ENCODE measurements at places on chromosomes 1 and 21. TPM values are rescaled to one million over a fixed set of nuclear protein-coding genes. Genes with fewer than 3 reads are reported as not detected.

GRCh38 chr21:24456358-24456757, 1150.9 kb downstream of the MRPL39 start:
- no peak overlapping the region for H3K27ac ChIP-seq
- no peaks in the 10 kb centered on the region for H3K36me3 ChIP-seq
- no peaks in the 10 kb centered on the region for H3K27me3 ChIP-seq
- no peak overlapping the region for H3K4me3 ChIP-seq
- no peak for DNase-seq

- DNase-seq: peak; percentile 21
- H3K27me3 ChIP-seq: peaks cover 7% of the 10 kb centered on the region
- peaks cover 12% of the 10 kb centered on the region for H3K4me1 ChIP-seq
- H3K27ac ChIP-seq: no peak overlapping the region
- peak overlapping the region; percentile 67 for H3K4me3 ChIP-seq
- H3K36me3 ChIP-seq: peaks cover 51% of the 10 kb centered on the region
Measured at GRCh38 chr1:151908228-151908691, 1.1 kb downstream of the THEM4 start.

GRCh38 chr1:157880621-157881020, 39.0 kb upstream of the CD5L start:
- H3K36me3 ChIP-seq: no peaks in the 10 kb centered on the region
- no peak overlapping the region for H3K4me3 ChIP-seq

DNA sequence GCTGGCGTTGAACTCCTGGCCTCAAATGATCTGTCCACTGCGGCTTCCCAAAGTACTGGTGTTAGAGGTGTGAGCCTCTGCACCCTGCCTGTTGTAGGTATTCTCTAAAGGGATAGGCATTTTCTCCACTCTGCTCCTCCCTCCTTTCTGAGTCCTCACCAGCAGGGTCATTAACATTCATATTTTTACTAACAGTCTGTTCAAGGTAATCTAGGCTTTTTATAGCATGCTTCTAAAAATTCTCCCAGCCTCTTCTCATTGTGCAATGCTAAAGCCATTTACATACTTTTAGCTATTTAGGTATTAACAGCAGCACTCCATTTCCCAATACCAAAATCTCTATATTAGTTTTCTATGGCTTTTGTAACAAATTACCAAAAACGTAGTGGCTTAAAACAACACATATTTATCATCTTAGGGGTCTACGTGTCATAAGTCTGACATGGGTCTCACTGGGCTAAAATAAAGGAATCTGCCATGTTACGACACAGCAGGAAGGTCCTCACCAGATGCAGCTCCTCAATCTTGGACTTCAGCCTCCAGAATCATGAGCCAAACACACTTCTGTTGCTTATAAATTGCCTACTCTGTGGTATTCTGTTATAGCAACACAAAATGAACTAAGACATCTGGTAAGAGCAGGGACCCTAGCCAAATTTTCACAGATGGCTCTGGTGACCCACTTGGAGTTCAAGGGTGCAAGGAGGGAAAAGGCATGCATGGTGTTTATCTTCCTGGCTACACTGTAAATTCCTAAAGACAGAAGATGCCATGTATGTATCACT, 2.9 kb upstream of the SLC2A7 start:
- no peak overlapping the region for H3K4me3 ChIP-seq
- peaks cover 8% of the 10 kb centered on the region for H3K36me3 ChIP-seq
- H3K4me1 ChIP-seq: peaks cover 8% of the 10 kb centered on the region
- H3K27me3 ChIP-seq: peaks cover 3% of the 10 kb centered on the region

- peaks cover 8% of the 10 kb centered on the region for H3K36me3 ChIP-seq
- no peaks in the 10 kb centered on the region for H3K27me3 ChIP-seq
- peaks cover 2% of the 10 kb centered on the region for H3K4me1 ChIP-seq
- H3K27ac ChIP-seq: no peak overlapping the region
- no peak overlapping the region for H3K4me3 ChIP-seq
- no peak for DNase-seq
Measured at GRCh38 chr21:37210130-37210529, 57.0 kb downstream of the VPS26C start.

- H3K36me3 ChIP-seq: no peaks in the 10 kb centered on the region
- no peak overlapping the region for H3K27ac ChIP-seq
- H3K4me3 ChIP-seq: no peak overlapping the region
- H3K27me3 ChIP-seq: peaks cover 27% of the 10 kb centered on the region
- H3K4me1 ChIP-seq: 0 out of 2 replicates have a peak, but pooled peaks cover 3% of the 10 kb centered on the region
Measured at GRCh38 chr1:154400381-154400801, 4.8 kb upstream of the IL6R start.

DNA sequence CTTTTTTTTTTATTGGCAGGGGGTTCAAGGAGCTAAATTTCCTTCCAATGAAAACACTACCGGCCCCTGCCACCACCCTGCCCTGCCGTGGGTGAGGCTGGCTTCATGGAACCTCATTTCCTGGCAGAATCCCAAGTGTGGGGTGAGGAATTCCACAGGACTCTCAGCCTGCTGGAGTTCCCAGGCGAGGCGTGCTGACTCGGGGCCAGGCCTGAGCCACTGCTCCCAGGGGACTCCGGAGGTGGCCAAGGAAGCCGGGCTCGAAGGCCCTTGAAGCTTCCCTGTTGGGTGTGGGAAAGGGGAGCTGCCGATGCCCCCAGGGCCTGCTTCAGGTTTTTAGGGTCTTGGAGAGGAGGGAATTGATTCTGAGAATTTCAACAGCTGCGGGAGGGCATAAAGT, 95.3 kb upstream of the ACTRT2 start:
- DNase-seq: no peak
- H3K36me3 ChIP-seq: peaks cover 15% of the 10 kb centered on the region
- no peak overlapping the region for H3K27ac ChIP-seq
- H3K27me3 ChIP-seq: peaks cover 5% of the 10 kb centered on the region
- H3K4me3 ChIP-seq: no peak overlapping the region

DNA sequence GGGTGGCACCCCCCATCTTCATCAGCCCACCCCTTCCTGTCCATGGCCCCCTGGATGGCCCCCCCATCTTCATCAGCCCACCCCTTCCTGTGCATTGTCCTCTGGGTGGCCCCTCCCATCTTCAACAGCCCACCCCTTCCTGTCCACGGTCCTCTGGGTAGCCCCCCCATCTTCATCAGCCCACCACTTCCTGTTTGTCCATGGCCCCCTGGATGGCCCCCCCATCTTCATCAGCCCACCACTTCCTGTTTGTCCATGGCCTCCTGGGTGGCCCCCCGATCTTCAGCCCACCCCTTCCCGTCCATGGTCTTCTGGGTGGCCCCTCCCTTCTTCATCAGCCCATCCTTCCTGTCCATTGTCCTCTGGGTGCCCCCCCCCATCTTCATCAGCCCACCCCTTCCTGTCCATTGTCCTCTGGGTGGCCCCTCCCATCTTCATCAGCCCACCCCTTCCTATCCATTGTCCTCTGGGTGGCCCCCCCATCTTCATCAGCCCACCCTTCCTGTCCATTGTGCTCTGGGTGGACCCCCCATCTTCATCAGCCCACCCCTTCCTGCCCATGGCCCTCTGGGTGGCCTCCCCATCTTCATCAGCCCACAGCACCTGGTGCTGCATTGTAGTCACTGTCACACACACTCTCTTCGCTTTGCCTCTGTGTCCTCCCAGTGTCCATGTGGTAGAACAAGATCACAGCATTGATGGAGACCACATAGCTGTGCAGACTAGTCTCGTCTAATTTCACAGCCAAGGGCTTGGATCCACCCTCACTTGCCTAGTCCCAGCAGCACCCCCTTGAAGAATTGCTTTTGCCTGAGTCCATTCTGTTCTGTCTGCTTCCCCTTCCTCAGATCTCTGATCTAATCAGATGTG, 95.9 kb downstream of the PCBP3 start:
- 0 out of 2 replicates have a peak, but pooled peaks cover 2% of the 10 kb centered on the region for H3K36me3 ChIP-seq
- no peaks in the 10 kb centered on the region for H3K27me3 ChIP-seq
- no peaks in the 10 kb centered on the region for H3K4me1 ChIP-seq
- DNase-seq: no peak
- H3K4me3 ChIP-seq: no peak overlapping the region

DNA sequence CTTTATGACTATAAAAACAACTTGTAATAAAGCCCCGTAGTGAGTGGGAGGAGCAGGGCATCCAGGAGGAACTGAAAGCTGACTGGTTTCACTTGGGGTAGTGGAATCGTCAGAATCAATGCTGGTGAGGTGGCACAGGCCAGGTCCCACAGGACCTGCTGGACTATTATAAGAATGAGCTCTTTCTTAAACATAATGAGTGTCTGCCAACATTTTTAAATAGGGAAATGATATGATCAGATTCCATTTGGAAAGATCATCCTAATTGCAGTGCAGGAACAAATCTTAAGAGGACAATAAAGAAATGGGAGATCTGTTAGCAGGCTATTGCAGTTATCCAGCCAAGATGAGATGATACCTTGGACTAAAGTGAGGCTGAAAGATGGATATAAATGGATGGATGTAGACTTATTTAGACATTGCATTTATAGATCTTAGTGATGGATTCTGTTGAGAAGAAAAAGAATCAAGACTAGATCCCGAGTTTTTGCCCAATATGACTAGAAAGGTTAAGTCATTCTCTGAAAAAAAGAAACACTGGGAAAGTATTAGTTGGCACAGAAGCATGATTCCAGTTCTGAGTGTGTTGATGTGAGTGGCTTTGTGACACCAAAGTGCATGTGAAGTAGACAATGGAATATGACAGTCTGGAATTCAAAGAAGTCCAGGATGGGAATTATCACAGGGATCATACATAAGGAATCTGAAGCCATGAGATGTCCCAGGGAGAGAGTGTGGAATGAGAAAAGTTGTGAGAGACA, 153.3 kb upstream of the SGIP1 start:
- no peak overlapping the region for H3K27ac ChIP-seq
- no peaks in the 10 kb centered on the region for H3K27me3 ChIP-seq
- peaks cover 33% of the 10 kb centered on the region for H3K36me3 ChIP-seq
- no peak overlapping the region for H3K4me3 ChIP-seq
- H3K4me1 ChIP-seq: peaks cover 29% of the 10 kb centered on the region

- H3K4me3 ChIP-seq: no peak overlapping the region
- H3K36me3 ChIP-seq: no peaks in the 10 kb centered on the region
- DNase-seq: no peak
- H3K27me3 ChIP-seq: no peaks in the 10 kb centered on the region
- H3K27ac ChIP-seq: no peak overlapping the region
Measured at GRCh38 chr21:35127851-35128250, 78.7 kb upstream of the RUNX1 start.

DNA sequence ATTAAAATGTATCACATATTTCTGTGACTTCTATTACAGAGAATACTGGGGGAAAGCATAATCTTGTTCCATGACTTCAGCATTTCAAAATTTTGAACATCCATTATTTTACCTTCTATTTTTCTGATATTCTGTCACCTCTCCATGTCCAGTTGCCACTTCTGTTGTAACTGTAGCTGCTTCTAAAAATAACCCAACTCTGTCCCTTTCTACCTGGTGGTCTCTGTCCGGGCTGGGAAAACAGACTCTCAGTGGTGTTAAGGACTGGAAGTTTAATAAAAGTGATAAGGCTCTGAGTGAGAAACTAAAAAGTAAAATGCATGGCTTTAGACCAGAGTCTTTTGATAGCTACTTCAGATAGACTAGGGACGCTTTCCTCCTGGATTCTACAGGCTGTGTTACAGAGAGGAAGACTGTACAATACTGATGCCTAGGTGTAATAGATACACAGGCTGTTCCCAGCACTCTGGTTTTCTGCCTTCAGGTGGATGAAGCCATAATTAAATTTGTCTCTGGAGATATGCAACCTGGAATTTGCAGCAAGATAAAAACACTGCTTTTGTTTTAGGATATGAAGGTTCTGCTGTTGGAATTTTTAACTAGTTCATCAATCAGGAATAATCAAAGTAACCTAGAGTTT, 42.1 kb upstream of the SEC16B start:
- H3K36me3 ChIP-seq: peaks cover 7% of the 10 kb centered on the region
- H3K4me1 ChIP-seq: peaks cover 35% of the 10 kb centered on the region
- H3K4me3 ChIP-seq: no peak overlapping the region
- H3K27ac ChIP-seq: no peak overlapping the region
- DNase-seq: no peak
- no peaks in the 10 kb centered on the region for H3K27me3 ChIP-seq

- H3K4me1 ChIP-seq: peaks cover 20% of the 10 kb centered on the region
- H3K27me3 ChIP-seq: peaks cover 90% of the 10 kb centered on the region
- H3K36me3 ChIP-seq: no peaks in the 10 kb centered on the region
- no peak overlapping the region for H3K27ac ChIP-seq
Measured at GRCh38 chr1:6416295-6416656, 3.4 kb downstream of the HES2 start.

DNA sequence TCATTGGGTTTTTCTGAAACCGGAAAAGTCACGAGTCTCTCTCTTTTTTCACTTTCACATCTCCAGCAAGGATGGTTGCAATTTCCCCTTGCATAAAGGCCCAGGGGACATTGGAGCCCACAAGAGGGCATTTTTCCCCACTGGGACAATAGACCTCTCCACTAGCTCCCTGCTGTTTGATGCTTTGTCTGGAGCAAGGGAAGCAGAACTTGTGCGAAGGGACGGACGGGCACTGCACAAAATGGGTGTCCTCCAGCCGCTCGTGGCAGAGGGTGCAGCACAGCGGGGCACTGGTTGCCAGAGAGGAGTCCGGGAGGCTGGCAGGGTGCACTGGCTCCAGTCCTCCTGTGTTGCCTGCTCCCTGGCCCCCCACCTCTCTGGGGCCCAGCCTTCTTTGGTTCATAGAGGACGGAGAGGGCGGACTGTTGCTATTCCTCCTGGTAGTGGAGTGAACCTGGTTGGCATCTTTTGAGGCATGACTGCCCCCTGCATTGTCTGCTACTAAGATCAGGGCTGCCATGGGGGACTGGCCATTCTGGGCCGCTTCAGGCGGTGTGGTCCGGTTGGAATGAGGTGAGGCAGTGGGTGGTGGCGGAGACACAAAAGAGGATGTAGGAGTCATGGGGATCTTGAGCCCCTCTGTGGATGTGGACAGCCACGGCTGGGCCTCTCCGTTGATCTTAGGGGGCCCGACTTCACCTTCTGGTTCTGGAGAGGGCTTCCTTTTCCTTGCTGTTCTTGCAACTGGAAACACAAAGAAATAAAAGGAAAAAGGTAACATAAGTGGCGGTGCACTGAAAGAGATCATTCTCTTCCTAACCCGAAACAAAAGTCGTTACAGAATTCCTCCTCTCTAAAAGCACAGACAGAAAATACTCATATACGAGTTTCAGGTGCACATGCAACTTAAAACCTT, 2.6 kb downstream of the IRF2BP2 start:
- peak; percentile 17 for DNase-seq
- H3K27me3 ChIP-seq: no peaks in the 10 kb centered on the region
- H3K4me3 ChIP-seq: peak overlapping the region; percentile 85
- peaks cover 69% of the 10 kb centered on the region for H3K4me1 ChIP-seq
- peak overlapping the region; percentile 95 for H3K27ac ChIP-seq

DNA sequence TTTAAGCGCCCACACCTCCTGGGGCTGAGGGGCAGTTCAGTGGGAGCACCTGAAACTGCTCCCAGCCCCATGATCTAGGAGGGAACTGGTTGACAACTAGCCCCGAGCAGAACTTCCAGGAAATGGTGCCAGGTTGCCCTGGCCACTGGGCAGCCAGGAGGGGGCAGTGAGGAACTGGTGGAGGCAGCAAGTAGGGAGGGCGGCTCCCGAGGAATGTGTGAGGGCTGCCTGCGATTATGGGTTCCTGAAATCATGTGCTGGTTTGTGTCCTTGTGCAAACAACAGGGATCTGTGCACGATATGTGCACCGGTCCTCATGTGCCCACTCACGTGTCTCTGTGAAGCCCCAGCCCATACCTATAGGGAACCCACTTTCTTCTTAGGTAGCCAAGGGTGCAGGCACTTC, 9.9 kb downstream of the GPR3 start:
- peak; percentile 69 for DNase-seq
- no peaks in the 10 kb centered on the region for H3K27me3 ChIP-seq
- H3K27ac ChIP-seq: peak overlapping the region; percentile 91
- H3K36me3 ChIP-seq: peaks cover 4% of the 10 kb centered on the region

OR2L2 gene
- 0.05 TPM for total RNA-seq

TRAF3IP3 gene
- 0.71 TPM for total RNA-seq

NCF2 gene
- total RNA-seq: 0.41 TPM

ADCY10 gene
- total RNA-seq: 0.34 TPM

CENPF gene
- 166 TPM for total RNA-seq

SPRR2G gene
- not detected for total RNA-seq

All from WTC11 (cell line).